ENCODE measurements at places on chromosomes 6 and 20. TPM values are rescaled to one million over a fixed set of nuclear protein-coding genes. Genes with fewer than 3 reads are reported as not detected.

DNA sequence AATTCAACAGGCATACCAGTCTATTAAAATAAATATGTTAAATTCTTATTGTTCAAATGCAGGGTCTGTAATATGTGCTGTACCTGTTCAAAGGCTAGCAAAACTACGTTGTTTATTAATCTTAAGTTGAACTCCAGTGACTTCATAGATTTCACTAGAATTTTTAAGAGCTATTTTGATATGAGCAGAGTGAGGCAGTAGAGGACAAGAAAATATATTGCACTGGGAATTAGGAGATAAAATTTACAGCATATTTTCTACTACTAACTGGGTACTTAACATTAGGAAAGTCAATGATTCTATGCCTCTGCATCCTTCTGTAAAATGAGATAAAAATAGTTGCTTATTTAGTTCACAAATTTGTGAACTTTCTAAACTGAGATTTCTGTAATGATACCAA is 162.2 kb upstream of the BMP5 start:
- H3K27ac ChIP-seq = no peak overlapping the region
- peak; percentile 38 for DNase-seq
- H3K27me3 ChIP-seq = no peaks in the 10 kb centered on the region
- H3K4me1 ChIP-seq = no peaks in the 10 kb centered on the region

GRCh38 chr20:58245181-58245891 is 16.9 kb upstream of the ANKRD60 start:
- no peak for DNase-seq
- no peaks in the 10 kb centered on the region for H3K27me3 ChIP-seq
- H3K36me3 ChIP-seq = peaks cover 13% of the 10 kb centered on the region
- no peak overlapping the region for H3K4me3 ChIP-seq
- H3K4me1 ChIP-seq = no peaks in the 10 kb centered on the region

- peak; percentile 33 for DNase-seq
- H3K27ac ChIP-seq = no peak overlapping the region
- H3K36me3 ChIP-seq = no peaks in the 10 kb centered on the region
- no peak overlapping the region for H3K4me3 ChIP-seq
These were observed 4.9 kb upstream of the PI16 start for GRCh38 chr6:36949636-36950035.

GRCh38 chr6:119727504-119728219 is 378.1 kb upstream of the MAN1A1 start:
- H3K27me3 ChIP-seq = no peaks in the 10 kb centered on the region
- H3K4me1 ChIP-seq = no peaks in the 10 kb centered on the region
- no peak overlapping the region for H3K4me3 ChIP-seq
- no peak for DNase-seq
- H3K27ac ChIP-seq = no peak overlapping the region

DNA sequence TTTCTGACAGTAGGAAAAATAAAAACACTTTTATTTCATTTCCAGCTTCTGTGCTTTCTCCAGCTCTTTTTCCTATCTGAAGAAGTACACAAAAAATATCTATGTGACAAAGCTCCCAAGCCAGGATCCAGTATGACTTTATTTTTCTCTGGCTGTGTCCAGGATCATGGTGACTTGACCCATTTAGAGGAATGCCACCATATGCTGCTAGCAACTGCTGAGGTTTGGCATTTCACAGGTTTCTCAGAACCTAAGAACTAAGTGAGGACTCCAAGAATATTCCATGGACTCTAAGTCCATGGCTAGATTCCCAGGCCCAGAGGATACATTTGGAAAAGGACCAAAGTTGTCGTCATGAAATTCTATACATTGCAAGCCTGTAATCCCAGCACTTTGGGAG is 876.6 kb upstream of the FLRT3 start:
- H3K27me3 ChIP-seq = no peaks in the 10 kb centered on the region
- H3K4me3 ChIP-seq = no peak overlapping the region
- no peak overlapping the region for H3K27ac ChIP-seq
- no peaks in the 10 kb centered on the region for H3K36me3 ChIP-seq

- no peaks in the 10 kb centered on the region for H3K4me1 ChIP-seq
- no peak overlapping the region for H3K4me3 ChIP-seq
- H3K27me3 ChIP-seq = no peaks in the 10 kb centered on the region
- no peaks in the 10 kb centered on the region for H3K36me3 ChIP-seq
These were observed 38.7 kb upstream of the POU5F1 start for GRCh38 chr6:31209137-31209536.

- H3K27me3 ChIP-seq = peaks cover 16% of the 10 kb centered on the region
- H3K36me3 ChIP-seq = no peaks in the 10 kb centered on the region
- no peak overlapping the region for H3K4me3 ChIP-seq
- peaks cover 3% of the 10 kb centered on the region for H3K4me1 ChIP-seq
- H3K27ac ChIP-seq = no peak overlapping the region
These were observed 16.9 kb upstream of the UQCC2 start for GRCh38 chr6:33728438-33728837.

GRCh38 chr6:144634371-144634770 is 349.2 kb downstream of the UTRN start:
- H3K4me1 ChIP-seq = no peaks in the 10 kb centered on the region
- no peaks in the 10 kb centered on the region for H3K27me3 ChIP-seq
- no peak overlapping the region for H3K4me3 ChIP-seq
- no peak overlapping the region for H3K27ac ChIP-seq

DNA sequence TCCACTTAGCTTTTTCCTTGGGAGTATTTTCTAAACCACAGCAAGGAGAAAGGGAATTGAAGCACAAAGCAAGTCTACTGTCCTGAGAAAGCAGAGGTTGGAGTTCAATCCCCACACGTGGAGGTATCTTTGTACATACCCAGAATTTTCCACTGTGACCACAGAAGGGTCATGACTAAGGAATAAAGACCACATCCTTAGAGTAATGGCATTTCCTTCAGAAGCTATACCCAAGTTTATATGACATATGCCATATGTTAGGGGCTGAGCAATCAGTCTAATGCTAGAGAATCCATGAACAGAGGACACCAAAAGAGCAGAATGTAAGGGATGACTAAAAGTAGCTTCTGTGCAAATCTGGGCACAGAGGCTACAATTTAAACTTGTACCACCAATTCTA is 46.4 kb downstream of the ATG5 start:
- no peak overlapping the region for H3K4me3 ChIP-seq
- H3K36me3 ChIP-seq = no peaks in the 10 kb centered on the region
- DNase-seq = peak; percentile 80
- H3K27ac ChIP-seq = no peak overlapping the region
- no peaks in the 10 kb centered on the region for H3K27me3 ChIP-seq

DNA sequence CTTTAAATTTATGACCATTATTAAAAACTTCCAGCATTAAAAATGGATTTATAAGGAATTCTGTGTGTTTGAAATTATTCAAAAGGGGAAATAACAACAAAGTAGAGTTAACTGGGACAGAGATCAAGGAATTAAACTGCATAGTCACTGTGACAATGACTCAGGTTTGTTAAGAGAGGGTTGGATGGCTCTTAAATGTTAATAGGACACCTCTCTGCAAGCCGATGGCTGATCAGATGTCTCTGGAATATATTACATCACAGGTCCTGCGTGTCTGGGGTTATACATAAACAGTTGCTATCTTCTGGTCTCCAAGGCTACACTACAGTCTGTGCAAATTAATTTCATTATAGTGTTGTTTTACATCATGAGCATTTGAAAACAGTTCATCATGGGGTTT is 574.3 kb downstream of the COL12A1 start:
- H3K36me3 ChIP-seq = no peaks in the 10 kb centered on the region
- H3K27ac ChIP-seq = no peak overlapping the region
- H3K4me3 ChIP-seq = no peak overlapping the region
- H3K27me3 ChIP-seq = no peaks in the 10 kb centered on the region

DNA sequence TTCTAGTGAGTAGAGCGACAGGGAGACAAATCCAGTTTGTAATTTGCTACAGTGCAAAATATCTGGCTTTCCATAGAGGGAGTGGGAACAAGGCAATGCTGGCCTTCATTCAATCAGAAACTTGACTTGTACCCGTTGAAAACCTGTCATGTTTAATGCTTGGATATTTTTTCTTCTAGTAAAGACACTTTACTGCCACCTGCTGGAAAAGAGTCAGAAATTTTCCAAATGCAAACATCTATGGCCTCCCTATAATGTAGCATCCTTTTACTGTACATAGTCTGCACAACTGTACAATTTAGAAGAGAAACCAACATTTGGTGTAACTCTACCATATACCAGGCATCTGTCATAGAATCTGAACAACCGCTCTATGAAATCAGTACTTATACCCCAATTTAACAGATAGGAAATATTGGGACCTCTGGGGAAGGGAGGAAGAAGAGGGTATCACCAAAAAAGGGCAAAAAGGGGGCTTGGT is 16.7 kb upstream of the TBC1D20 start:
- no peak overlapping the region for H3K4me3 ChIP-seq
- H3K27ac ChIP-seq = peak overlapping the region; percentile 4
- no peaks in the 10 kb centered on the region for H3K27me3 ChIP-seq
- no peaks in the 10 kb centered on the region for H3K4me1 ChIP-seq
- H3K36me3 ChIP-seq = peaks cover 9% of the 10 kb centered on the region

DNA sequence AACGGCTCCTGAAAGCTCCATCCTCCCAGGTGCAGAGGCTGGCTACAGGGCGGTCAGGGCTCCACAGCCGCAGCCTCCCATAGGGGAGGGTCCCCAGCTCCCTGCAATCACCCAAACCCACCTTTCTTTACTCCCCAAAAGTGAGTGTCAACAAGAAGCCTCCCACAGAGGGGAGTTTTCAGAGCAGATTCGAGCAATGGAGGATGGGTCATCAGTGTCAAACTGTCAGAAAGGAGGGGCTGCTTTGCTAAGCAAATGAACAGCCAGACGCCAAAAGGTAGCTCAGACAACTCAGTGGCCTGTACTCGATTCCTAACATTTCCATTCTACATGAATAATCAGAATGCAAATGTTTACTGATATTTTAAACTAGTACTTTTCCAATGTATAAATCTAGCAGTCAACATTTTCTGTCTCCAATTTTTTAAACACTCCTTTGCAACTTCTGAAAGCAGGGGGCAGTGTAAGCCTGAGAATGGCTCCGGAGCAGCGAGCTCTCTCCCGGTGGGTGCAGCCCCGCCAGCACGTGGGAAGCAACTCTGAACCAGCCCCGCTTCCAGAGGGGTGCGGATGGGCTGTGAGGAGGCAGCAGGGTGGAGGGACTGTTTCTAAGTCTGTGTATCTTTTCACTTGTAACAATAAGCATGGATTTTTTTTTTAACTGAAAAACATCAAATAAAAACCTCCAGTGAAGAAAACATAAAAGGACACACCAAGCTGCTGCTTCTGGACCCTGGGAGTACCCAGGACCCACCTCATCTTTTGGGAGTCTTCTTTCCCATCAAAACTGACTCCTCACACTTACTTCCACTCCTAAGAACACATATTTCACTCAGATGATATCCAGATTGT is 54.9 kb downstream of the TAF4 start:
- H3K4me3 ChIP-seq = no peak overlapping the region
- no peak overlapping the region for H3K27ac ChIP-seq
- DNase-seq = peak; percentile 65
- no peaks in the 10 kb centered on the region for H3K27me3 ChIP-seq
- peaks cover 7% of the 10 kb centered on the region for H3K36me3 ChIP-seq

- H3K4me3 ChIP-seq = no peak overlapping the region
- H3K4me1 ChIP-seq = no peaks in the 10 kb centered on the region
- no peaks in the 10 kb centered on the region for H3K36me3 ChIP-seq
- no peak overlapping the region for H3K27ac ChIP-seq
- no peak for DNase-seq
- H3K27me3 ChIP-seq = no peaks in the 10 kb centered on the region
These were observed 27.7 kb downstream of the CST9L start for GRCh38 chr20:23540624-23541023.

The LRRC1 gene
- total RNA-seq = 12.1 TPM

The OOEP gene
- not detected for total RNA-seq

All from fibroblast of lung (primary cell).